Chondrocyte (in vitro differentiated cells): ENCODE measurements at places on chromosomes 13 and 19. TPM values are rescaled to one million over a fixed set of nuclear protein-coding genes. Genes with fewer than 3 reads are reported as not detected.

Gene ATP4A
- not detected in 3 replicates for total RNA-seq

Gene IFNL2
- total RNA-seq = not detected in 3 replicates

Gene KCNN1
- 0.31 TPM in 1 of 3 replicates, not detected in the others for total RNA-seq

Gene ZNF837
- total RNA-seq = 2.0 to 3.5 TPM (median 2.5 TPM) in 3 replicates

Gene ANGPTL8
- total RNA-seq = not detected in 3 replicates

Gene CEACAM3
- total RNA-seq = not detected in 3 replicates
